ENCODE measurements at places on chromosomes 6 and 20.

DNA sequence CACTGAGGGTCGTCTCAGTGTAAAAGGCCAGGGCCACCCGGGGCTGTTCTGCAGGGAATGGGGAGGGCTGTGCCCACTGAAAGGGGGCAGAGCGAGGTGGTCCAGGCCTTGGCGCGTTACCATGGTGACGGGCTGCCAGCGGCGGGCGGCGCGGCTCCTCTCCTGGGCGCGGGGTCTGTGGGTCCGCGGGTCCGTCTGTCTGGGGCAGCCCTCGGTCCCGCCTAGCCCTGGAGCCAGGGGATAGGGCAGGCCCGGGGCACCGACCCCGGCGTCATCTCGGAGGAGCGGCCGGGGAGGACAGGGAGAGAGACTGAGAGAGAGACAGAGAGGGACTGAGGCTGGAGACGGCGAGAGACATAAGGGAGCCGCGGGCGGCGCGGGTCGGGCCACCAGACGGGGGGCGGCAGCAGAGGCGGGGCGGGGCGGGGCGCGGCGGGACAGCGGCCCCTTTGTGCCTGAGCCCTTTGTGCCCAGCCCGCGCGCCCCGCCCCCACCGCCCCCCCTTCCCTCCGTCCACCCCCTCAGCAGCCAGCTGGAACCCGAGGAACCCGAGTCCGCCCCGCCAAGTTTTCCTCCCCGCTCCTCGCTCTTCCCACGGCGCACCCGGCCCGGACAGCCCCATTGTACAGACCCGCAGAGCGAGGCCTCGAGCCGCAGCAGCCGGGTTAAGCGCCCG is at the start of gene KIAA1755:
Gene KIAA1755 (minus strand): TSS at position 358 of the 676 bp plus-strand sequence. CDS start 235 bp downstream, at position 123.
- no peaks in the 10 kb centered on the region for H3K36me3 ChIP-seq
- DNase-seq: no peak
- H3K4me1 ChIP-seq: peaks cover 14% of the 10 kb centered on the region
- peaks cover 15% of the 10 kb centered on the region for H3K27me3 ChIP-seq
- H3K4me3 ChIP-seq: peak within 1 kb of the TSS; percentile 5
- H3K27ac ChIP-seq: peak within 1 kb of the TSS; percentile 58

DNA sequence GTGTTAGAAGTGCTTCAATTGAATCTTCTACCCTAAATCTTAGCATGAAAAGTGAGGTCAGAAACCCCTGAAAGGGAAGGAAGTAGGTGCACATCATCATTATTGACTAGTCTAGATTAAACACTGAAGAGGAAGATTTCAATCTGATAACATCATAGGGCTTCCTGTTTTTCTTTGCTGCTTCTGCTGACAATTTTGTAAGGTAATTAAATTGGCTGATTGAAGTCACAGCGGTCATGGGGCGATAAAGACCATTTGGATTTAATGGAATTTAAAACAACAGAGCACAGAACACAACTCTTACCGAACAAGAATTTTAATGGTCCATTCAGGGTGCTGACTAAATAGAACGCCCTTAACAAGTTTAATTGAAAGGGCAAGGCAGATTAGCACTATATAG is 11.3 kb downstream of the GRIK2 start:
- H3K4me1 ChIP-seq: no peaks in the 10 kb centered on the region
- H3K27ac ChIP-seq: no peak overlapping the region
- no peak overlapping the region for H3K4me3 ChIP-seq

GRCh38 chr6:55594442-55594841 is 15.4 kb upstream of the HMGCLL1 start:
- H3K4me1 ChIP-seq: no peaks in the 10 kb centered on the region
- no peaks in the 10 kb centered on the region for H3K36me3 ChIP-seq
- no peaks in the 10 kb centered on the region for H3K27me3 ChIP-seq
- H3K27ac ChIP-seq: no peak overlapping the region

DNA sequence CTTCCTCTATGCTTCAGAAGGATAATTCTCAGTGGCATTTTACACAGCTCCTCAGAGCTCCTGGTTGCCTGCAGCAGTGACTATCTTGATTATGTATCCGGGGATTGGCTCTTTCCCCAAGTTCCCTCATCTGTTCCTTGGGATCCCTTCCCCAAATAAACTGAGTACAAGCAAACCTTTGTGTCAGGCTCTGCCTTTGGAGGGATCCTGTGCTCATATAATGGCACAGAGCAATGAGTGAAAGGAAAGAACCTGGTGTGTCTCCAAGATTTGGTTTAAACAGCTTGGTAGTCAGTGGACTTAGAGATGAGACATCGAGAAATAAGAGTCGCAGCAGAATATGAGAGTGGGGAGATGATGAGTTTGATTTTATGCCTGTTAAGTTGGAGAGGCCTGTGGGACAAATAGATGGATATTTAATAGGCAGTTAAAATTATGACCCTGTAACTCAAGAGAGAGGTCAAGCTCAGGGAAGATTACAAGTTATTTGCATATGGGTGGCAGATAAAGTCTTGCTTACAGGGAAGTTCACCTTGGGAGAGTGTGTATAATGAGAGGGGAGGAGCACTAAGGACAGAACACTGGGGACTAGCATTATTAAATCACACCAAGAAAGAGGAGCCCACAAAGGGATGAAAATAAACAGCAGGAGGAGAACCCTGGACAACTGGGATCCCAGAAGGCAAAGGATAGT is 44.1 kb upstream of the GCLC start:
- DNase-seq: no peak
- H3K4me1 ChIP-seq: peaks cover 8% of the 10 kb centered on the region
- H3K27me3 ChIP-seq: no peaks in the 10 kb centered on the region
- H3K36me3 ChIP-seq: no peaks in the 10 kb centered on the region
- H3K27ac ChIP-seq: no peak overlapping the region
- H3K4me3 ChIP-seq: no peak overlapping the region

GRCh38 chr6:25788305-25788922 is 33.9 kb downstream of the SLC17A4 start:
- H3K27me3 ChIP-seq: no peaks in the 10 kb centered on the region
- DNase-seq: no peak
- H3K4me3 ChIP-seq: no peak overlapping the region
- H3K27ac ChIP-seq: no peak overlapping the region
- no peaks in the 10 kb centered on the region for H3K36me3 ChIP-seq
- H3K4me1 ChIP-seq: no peaks in the 10 kb centered on the region

DNA sequence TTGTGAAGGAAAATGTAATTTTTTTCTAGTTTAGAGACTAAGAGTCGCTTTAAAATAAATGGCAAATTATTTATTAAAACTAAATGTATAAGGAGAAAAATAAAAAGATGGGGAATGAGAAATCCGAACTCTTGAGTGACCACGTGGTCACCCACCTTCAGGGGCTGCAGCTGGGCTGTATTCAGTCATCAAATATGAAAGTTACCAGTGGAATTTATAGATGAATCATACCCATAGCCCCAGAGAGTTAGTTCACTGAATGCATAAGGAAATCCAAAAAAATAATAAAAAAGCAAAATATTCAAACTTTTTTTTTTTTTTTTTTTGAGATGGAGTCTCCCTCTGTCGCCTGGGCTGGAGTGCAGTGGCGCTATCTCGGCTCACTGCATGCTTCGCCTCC is 947.7 kb upstream of the ADGRB3 start:
- no peaks in the 10 kb centered on the region for H3K4me1 ChIP-seq
- H3K4me3 ChIP-seq: no peak overlapping the region
- DNase-seq: no peak
- H3K27ac ChIP-seq: no peak overlapping the region

GRCh38 chr6:16320533-16321340 is 82.3 kb downstream of the GMPR start:
- H3K27ac ChIP-seq: peak overlapping the region; percentile 76
- DNase-seq: no peak
- H3K4me3 ChIP-seq: no peak overlapping the region
- no peaks in the 10 kb centered on the region for H3K27me3 ChIP-seq

GRCh38 chr6:119323931-119324330 is 25.6 kb downstream of the MAN1A1 start:
- H3K4me3 ChIP-seq: no peak overlapping the region
- no peak overlapping the region for H3K27ac ChIP-seq
- H3K36me3 ChIP-seq: peaks cover 22% of the 10 kb centered on the region

GRCh38 chr20:58053391-58054055 is 174.9 kb downstream of the ANKRD60 start:
- no peaks in the 10 kb centered on the region for H3K36me3 ChIP-seq
- peaks cover 12% of the 10 kb centered on the region for H3K27me3 ChIP-seq
- no peaks in the 10 kb centered on the region for H3K4me1 ChIP-seq
- DNase-seq: no peak

GRCh38 chr6:48449002-48449401 is 338.0 kb upstream of the PTCHD4 start:
- H3K4me1 ChIP-seq: no peaks in the 10 kb centered on the region
- no peak overlapping the region for H3K27ac ChIP-seq
- no peaks in the 10 kb centered on the region for H3K27me3 ChIP-seq
- DNase-seq: no peak
- H3K4me3 ChIP-seq: no peak overlapping the region
